Inflammatory macrophage treated with lipopolysaccharide for 1 hour (primary cell): ENCODE measurements at places on chromosomes 5 and 9.

GRCh38 chr9:88829276-88829675 lies 162.0 kb upstream of the S1PR3 start:
- DNase-seq, result no peak

DNA sequence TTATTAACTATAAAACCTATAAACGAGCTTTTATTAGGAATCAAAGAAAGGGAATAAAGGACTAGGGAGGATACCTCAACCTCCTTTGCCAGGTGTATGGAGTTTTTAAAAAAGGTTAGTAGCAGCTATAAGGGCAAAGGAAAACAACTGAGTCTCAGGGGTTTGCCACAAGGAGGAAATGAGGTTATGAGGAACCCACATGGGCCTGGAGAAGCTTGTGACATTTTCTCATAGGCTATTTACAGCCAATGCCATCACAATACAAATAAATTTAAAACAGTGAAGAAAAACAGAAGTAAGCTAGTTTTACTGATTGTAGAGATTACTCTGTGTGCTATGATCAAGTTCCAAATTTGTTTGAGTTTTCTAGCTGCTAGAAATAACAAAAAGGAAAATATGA lies 92.6 kb downstream of the CDKN2A start:
- peak; percentile 30 for DNase-seq

DNA sequence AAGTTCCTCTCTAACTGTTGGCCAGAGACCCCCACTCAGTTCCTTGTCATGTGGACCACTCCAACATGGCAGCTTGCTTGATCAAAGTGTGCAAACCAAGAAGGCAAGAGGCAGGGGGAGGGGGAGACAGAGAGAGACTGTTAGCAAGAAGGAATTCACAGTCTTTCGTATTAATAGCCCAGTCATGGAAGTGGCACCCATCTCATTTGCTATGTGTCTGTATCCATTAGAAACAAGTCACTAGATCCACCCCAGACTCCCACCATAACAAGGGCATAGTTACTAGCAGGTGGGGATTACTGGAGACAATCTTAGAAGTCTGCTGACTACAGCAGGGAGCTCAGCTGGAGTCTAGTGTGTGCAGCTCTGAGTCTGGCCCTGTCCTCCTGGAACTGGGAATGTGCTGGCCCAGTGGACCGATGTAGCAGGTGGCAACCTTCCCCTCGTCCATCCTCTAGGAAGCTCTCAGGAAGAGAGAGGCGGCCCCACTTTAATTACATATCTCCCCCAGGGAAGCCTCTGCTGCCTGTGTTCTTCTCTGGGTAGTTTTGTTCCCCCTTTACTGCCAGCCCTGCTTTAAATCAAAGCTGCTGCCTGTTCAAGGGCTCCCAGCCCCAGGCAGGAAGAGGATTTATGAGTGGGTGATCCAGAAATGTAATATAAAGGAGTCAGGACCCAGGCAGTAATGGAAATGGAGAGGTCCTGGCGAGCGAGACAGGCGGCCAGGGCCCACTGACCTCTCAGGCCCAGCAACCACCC lies 47.8 kb upstream of the ALDH1B1 start:
- DNase-seq, result no peak

- no peak for DNase-seq
These were observed 107.8 kb downstream of the THBS4 start for GRCh38 chr5:80142996-80143395.

- peak; percentile 86 for DNase-seq
These were observed 103.5 kb downstream of the GCNT1 start for GRCh38 chr9:76562511-76562911.

DNA sequence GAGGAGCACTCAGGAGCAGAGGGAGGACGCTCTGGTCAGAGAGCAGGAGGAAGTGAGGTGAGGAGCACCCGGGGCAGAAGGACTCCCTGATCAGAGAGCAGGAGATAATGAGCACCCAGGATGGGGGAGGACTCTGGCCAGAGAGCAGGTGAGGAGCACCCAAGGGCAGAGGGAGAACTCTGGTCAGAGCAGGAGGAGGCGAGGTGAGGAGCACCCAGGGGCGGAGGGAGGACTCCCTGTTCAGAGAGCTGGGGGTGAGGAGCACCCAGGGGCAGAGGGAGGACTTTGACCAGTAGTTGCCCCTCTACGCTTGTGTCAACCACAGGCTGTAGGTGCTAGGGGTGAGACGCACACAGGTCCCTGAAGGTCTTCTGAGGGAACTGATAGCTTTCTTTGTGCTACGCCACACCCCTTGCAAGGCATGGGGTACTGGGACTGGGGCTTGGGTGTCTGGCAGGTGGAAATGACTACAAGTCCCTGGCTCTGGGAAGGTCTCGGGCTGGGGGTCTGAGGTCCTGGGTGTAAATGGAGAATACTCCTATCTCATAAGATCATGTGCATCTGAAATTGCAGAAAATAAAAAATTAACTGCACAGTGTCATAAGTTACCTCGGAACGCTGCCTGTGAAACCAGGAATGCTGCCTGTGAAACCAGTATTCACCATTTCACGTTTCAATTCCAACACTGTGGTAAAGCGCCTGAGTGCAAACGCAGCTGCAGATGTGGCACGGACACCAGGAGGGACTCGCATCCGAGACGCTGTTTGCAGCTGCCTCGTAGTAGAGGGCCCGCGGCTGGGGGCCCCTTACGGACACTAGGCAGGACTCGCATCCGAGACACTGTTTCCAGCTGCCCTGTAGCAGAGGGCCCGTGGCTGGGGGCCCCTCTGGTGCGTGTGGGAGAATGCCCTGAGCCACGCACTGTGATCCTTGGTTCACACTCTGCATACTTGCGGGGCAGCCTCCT lies 27.0 kb upstream of the SLC6A3 start:
- DNase-seq, result no peak

- no peak for DNase-seq
These were observed 411.6 kb downstream of the BNC2 start for GRCh38 chr9:16458696-16459420.

DNA sequence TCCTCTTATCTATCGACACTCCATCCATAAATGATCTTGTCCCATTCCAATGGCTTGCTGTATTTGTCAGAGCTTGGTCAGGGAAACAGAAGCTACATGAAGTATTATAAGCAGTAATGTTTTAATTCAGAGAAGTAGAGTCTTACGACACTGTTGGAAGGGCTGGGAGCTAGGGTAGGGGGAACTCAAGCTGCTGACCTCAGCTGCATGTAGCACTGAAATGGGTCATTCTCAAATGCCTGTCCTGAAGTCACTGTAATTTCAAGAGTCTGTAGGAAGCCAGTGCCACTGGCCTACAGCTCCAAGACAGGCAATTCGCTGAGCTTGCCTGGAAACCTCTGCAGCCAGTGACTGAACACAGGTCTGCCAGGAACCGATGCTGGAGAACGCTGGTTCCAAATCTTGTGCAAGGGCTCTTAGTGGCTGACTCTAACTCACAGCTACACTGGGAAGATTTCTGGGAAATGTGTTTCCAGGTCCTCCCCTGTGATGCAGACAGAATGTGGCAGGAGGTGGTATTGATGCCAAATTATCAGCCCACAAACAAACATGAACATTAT lies 532.4 kb downstream of the CCDC171 start:
- no peak for DNase-seq

GRCh38 chr9:92181296-92181695 lies 66.1 kb upstream of the SPTLC1 start:
- DNase-seq, result no peak

GRCh38 chr9:117938086-117938485 lies 233.9 kb downstream of the TLR4 start:
- no peak for DNase-seq

GRCh38 chr5:142617416-142618129 lies 68.3 kb downstream of the FGF1 start:
- DNase-seq, result no peak

GRCh38 chr5:56426693-56427092 lies 193.6 kb upstream of the ANKRD55 start:
- no peak for DNase-seq

DNA sequence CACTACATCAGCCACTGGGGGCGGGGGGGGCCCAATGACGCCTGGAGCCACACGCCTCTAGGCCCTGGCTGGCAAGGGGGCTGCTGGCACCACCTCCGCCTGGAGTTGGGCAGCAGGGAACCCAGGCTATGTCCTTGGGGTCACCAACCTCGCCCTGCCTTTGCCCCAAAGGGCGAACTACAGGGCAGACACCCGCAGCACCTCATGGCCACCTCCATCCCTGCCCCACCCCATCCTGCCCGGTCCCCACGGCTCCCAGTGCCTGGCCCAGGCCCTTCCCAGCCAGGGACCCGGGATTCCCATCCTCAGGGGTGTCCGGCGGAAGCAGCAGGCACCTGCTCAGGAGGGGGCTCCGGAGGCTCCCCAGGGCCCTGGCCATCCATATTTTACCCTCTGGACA lies 37.0 kb downstream of the NACC2 start:
- no peak for DNase-seq

DNA sequence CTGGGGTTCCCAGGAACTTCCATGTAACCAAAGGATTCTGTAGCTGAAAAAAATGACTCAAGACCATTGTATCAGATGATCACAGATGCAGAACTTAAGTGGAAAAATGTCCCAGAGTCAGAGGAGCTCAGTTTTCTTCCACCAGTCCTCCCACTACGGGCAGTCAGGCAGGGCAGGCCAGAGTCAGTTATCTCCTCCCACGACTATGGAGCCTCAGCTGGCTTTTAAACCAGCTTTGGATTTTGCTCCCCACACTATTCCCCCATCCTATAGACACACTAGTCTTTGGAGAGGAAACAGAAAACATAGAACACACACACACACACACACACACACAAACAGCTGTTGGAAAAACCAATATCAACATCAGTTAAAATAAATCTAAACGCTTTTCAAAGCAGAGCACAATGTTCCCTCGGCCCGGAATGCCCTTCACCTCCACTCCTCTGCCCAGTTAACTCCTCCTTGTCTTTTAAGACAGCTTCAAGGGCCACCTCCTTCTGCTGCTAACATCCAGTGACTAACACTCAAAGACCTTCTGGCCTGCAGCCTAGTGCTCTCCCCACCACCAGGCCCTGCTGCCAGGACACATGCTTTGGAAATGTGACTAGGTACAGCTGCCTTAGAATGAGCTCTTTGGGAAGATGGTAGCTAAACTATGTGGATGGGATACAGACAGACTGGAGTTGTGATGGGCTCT lies 56.8 kb downstream of the NIPAL4 start:
- peak; percentile 27 for DNase-seq

DNA sequence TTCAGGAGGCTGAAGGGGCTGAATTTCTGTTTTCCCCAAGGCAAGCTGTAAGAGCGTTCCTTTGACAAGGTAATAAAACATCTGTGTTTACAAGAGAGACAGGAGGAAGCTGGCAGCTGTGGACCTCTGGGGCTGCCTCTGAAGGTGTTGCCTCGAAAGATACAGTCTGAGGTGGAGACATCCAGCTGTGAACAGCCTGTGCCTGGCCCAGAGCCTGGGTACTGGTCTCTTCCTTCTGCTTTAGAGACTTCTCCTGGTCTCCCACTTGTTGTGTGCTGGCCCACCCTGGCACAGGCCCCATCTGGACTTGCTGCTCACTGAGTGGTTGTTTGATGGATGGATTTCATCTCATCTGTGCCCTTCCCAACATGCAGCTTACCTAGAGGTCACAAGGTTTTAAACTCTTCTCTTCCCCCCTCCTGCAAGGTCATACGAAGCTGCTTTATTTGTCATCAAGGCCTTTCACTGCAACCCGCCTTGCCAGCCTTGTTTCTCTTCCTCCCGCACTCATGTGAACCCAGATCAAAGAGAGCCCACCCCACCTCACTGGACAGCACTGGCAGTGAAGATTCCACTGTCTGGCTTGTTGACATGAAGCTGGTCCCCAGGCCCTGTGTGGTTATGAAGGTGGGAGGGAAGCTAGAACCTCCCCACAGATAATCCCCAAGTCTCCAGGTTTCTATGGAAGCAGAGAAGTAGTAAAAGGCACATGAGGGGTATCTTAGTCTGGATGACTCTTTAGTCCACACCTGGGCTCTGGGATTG lies 35.0 kb upstream of the ALDH1B1 start:
- DNase-seq, result no peak

GRCh38 chr9:87875831-87876545 lies 6.7 kb upstream of the SPATA31E1 start:
- no peak for DNase-seq

- no peak for DNase-seq
These were observed 5.9 kb downstream of the IGFBPL1 start for GRCh38 chr9:38418366-38418765.

- DNase-seq, result no peak
These were observed 1.7 kb upstream of the EFNA5 start for GRCh38 chr5:107672211-107673038.

DNA sequence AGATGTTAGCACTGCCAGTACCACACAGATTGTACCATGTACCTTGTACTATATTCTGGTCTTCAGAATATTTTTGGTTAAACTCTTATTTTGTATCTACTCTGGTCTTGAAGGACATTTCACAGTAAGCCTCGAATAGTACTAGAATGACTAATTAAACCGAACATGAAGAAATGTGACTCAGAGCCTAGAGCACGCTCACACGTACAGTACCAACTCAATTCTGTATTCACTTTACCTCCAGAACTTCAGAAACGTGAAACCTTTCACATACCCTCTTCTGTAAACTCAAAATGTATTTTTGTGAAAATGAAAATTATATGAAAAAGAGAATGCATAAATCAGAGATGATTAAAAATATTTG lies 112.8 kb downstream of the MVB12B start:
- no peak for DNase-seq

- no peak for DNase-seq
These were observed 2.0 kb downstream of the NIPBL start for GRCh38 chr5:36878392-36879082.

DNA sequence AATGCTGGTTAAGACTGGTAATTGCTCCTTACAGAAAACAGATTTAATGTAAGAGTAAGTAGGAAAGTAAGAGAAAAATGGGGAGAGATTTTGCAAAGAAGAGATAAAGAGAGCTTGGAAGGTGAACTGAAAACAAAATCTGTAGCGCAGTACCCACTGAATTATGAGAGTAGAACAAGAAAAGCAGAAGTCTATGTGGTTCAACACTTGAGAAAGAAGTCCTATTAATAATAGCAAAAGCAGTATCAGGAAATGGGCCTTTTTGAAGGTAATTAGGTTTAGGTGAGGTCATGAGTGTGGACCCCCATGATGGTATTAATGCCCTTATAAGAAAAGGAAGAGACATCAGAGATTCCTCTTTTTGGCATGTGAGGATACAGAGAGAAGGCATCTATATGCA lies 460.6 kb downstream of the CETN3 start:
- DNase-seq, result no peak

DNA sequence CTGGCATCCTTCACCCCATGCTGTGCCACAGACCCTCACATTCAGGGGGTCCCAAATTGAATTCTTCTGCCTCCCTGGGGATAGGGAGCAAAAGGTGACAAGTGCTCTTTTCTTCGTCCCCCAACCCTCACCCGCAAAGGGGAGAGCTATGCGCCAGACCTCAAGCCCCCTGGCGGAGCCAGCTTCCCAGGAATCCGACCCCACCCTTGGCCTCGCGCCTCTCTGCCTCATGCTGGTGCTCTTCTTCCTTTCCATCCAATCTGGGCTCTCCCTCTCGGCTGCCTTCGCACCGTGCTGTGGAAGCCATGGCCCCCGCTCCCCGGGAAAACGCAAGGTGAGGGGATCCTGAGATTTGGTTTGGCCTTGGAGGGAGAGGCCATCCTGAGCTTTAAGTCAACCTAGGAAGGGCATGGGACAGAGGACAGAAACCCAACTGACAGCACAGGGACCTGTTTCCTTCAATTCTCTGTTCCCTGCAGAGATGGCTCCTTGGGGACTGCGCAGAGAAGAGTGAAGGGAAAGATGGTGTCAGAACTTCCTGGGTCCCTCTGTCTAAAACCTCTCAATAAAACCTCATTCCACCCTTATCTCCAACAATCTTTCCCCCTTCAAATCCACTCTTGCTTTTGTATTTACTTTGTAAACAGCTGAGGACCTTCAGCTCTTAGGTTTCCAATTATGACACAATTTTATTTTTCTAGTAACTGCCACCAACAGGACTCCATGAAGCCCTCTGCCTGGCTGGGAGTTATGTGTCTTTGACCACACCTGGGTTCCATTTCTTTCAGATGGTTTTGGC lies 36.3 kb upstream of the CRB2 start:
- no peak for DNase-seq
